Right cardiac atrium (tissue), 5 donors: ENCODE measurements at places on chromosomes 2 and 18. TPM values are rescaled to one million over a fixed set of nuclear protein-coding genes. Genes with fewer than 3 reads are reported as not detected.

Gene SKA1
- total RNA-seq = 0.11 TPM

DNA sequence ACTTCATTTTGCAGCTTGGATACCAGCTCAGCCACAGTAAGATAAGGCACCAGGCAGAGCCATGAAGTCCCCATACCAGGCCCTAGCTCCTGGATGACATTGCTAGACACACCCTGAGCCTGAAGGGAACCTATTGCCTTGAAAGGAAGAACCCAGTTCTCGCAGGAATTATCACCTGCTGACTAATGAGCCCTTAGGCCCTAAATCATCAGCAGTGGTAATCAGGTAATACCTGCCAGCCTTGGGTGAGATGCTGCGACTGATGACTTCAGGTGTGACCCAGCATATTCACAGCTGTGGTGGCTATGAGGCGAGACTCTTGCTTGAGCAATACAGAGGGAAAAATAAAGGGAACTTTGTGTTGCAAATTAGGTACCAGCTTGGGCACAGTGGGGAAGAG is 24.9 kb downstream of the CLK1 start:
- DNase-seq = no peak

DNA sequence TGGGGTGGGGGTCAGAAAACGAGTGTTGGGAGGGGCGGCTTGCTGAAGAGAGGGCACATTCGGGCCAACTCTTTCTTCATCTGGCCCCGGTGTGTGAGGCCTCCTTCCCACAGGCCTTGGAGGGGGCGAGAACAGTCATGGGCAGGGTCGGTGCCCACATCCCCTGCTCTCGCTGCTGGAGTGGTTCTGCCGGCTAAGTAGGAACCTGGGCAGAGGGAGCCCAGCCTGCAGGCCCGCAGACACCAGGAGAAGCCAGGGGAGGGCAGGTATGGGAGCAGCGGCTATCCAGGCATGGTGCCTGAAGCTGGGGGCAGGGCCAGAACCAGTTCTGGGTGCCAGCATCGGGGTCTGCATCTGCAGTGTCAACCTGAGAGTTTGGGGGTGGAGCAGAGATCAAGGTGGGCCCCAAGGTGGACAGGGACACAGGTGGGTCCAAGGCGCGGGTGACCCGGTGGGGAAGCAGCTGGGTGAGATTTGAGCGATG is 46.6 kb upstream of the HPCAL1 start:
- no peak for DNase-seq

DNA sequence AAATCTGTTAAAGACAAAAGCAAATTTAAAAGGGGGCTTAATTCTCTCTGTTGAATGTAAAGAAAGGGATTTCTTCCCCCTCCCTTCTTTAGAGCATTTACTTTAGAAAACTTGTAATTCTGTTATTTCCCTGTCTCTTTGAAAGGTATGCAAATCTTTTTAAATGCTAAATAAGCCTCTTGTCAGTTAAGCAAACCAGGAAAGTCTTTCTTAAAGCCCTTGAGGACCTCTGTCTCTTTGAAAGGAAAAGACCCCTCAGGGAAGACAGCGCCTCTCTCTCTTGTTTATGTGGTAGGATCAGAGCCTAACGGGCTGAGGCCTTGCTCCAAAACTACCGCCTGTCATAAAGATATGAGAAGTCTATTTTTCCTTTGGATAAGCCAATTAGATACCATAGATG is 139.9 kb upstream of the CDH7 start:
- DNase-seq = no peak

GRCh38 chr18:69558052-69558451 is 157.4 kb downstream of the DOK6 start:
- DNase-seq = no peak

GRCh38 chr2:207334624-207335371 is 169.1 kb upstream of the KLF7 start:
- DNase-seq = peak; percentile 76

DNA sequence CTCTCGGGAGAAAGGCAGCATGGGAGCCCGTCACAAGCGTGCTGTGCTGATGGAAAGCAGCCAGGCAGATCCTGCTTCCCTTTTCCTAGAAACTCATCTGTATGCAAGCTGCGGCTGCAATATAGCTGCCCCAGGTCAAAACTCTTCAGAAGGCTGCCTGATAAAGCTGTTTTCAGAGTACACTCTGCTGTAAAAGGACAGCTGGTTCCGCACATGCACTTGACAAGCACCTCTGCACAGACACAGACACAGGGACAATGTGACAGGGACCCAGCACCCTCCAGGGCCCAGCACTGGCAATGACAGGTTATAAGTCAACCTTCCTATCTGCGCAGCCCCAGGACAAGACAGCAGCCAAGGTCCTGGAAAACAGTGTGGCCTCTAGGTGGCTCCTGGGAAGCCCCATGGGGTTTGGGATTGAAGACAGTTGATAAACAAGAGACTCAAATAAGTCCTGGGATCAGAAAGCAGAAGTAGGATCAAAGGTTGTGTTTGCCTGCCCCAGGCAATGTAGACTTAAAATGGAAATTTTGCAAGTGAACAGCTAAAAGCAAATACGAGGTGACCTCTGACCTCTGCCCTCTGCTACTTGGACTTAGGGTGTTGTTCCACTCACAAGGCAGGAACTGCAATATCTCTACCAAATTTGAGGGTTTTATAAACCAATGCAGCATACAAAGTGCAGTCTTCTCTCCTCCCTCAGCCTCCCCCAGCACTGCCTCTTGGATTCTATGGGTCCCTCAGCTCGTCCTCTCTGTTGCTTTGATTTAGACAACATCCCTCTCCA is 16.9 kb downstream of the SLC66A2 start:
- DNase-seq = peak; percentile 77

GRCh38 chr2:9212661-9213411 is 6.2 kb downstream of the ASAP2 start:
- peak; percentile 65 for DNase-seq

GRCh38 chr2:54470266-54470938 is 14.3 kb downstream of the SPTBN1 start:
- DNase-seq = no peak

GRCh38 chr18:36281936-36282335 is 15.6 kb upstream of the FHOD3 start:
- no peak for DNase-seq

DNA sequence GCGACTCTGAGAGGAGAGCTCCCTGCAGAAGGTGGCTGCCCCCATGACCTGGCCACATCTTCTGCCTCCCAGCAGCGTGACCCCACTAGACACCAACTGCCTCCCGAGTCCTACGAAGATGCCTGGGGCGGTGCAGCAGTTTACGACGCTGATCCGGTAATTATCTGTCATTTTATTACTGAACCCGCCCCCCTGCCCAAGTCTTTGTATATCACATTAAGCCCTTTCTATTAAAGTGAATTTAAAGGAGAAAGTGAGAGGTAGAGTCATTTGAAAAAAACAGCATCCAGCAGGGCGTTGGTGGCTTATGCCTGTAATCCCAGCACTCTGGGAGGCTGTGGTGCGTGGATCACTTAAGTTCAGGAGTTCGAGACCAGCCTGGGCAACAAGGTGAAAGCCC is 33.4 kb downstream of the ABCG8 start:
- DNase-seq = no peak
